Right ventricle myocardium superior (tissue), 1 donor: ENCODE measurements at places on chromosomes 4 and X.
A peak's percentile ranks its signal among the peaks of the same experiment; 100 is the strongest.

- DNase-seq, result peak; percentile 98
These were observed at the start of gene SEPSECS for GRCh38 chr4:25159837-25160713. SEPSECS (minus strand) TSS chr4:25160449; CDS start chr4:25160369, 80 bp downstream.

- DNase-seq, result peak; percentile 40
These were observed 61.7 kb downstream of the SLIT2 start for GRCh38 chr4:20313237-20314030.

GRCh38 chr4:132344924-132345828, 803.9 kb upstream of the PCDH10 start:
- no peak for DNase-seq

GRCh38 chr4:178599521-178599920, 1157.3 kb upstream of the AGA start:
- DNase-seq, result no peak

DNA sequence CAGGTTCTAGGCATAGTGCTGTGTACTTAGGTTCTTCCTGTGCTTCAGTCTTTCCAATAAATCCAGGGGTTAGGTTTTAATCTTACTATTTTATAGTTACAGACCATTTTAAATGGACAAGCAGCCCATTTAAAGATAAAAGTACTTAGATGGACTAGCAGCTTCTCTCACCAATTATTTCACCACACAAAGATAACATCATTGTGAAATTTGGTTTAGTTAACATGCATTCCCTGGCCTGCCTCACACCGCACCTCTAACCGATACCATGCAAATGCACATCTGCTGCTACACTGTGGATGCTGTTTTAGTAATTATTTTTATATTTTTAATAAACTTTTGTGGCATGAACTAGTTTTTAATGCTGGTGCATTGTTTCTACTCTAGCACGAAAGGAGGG, 252.6 kb downstream of the RAPGEF2 start:
- DNase-seq, result no peak
